ENCODE measurements at places on chromosomes 5 and 9. TPM values are rescaled to one million over a fixed set of nuclear protein-coding genes. Genes with fewer than 3 reads are reported as not detected.

Gene LCN9
- total RNA-seq = 10.4 TPM

Gene TNFSF8
- total RNA-seq = not detected

Gene NME5
- 3.9 TPM for total RNA-seq

Gene SYNPO
- total RNA-seq = 4.2 TPM

Gene ZNF483
- 21.4 TPM for total RNA-seq

Gene CD274
- total RNA-seq = not detected

Data from endodermal cell (in vitro differentiated cells).